Karpas-422 (cell line): ENCODE measurements at places on chromosomes 5 and 9. TPM values are rescaled to one million over a fixed set of nuclear protein-coding genes. Genes with fewer than 3 reads are reported as not detected.

GRCh38 chr9:131623655-131624330, 78.5 kb downstream of the PRRT1B start:
- no peak overlapping the region for H3K4me3 ChIP-seq
- no peak overlapping the region for H3K27ac ChIP-seq
- no peaks in the 10 kb centered on the region for H3K27me3 ChIP-seq
- peaks cover 5% of the 10 kb centered on the region; the same call in 1 of the 2 replicates for H3K4me1 ChIP-seq
- DNase-seq = no peak

- H3K4me3 ChIP-seq = no peak overlapping the region
- no peaks in the 10 kb centered on the region for H3K27me3 ChIP-seq
- H3K36me3 ChIP-seq = peaks cover 66% of the 10 kb centered on the region
- H3K27ac ChIP-seq = no peak overlapping the region
- DNase-seq = no peak
- H3K4me1 ChIP-seq = no peaks in the 10 kb centered on the region; the same call in 1 of the 2 replicates
Measured at GRCh38 chr5:32249668-32250067, 63.1 kb downstream of the MTMR12 start.

DNA sequence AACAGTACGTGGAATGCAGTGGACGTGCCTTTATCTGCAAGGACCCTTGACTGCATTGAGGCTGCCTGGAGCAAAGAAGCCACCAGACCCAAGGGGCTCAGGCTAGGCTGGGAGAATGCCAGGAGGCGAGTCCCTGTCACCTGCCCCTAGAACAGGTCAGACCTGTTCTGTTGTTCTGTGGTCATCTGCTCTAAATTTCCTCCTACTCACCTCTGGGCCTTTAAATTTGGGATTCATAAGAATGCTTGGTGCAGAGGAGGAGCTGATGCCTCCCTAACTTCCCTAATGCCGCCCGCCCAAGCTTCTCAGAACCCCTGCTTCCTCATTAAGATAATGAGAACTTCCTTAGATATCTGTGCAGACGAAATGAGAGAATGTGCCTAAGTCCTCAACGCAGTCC, 32.0 kb downstream of the DAPK1 start:
- H3K27ac ChIP-seq = no peak overlapping the region
- no peaks in the 10 kb centered on the region for H3K4me1 ChIP-seq
- H3K27me3 ChIP-seq = no peaks in the 10 kb centered on the region
- no peak for DNase-seq
- H3K36me3 ChIP-seq = no peaks in the 10 kb centered on the region
- no peak overlapping the region for H3K4me3 ChIP-seq

GRCh38 chr5:73743161-73743560, 117.2 kb downstream of the ARHGEF28 start:
- no peaks in the 10 kb centered on the region for H3K4me1 ChIP-seq
- H3K4me3 ChIP-seq = no peak overlapping the region
- no peaks in the 10 kb centered on the region for H3K27me3 ChIP-seq

GRCh38 chr5:72752909-72753308, 63.6 kb upstream of the TNPO1 start:
- no peaks in the 10 kb centered on the region for H3K4me1 ChIP-seq
- no peaks in the 10 kb centered on the region for H3K27me3 ChIP-seq
- H3K27ac ChIP-seq = no peak overlapping the region
- no peak overlapping the region for H3K4me3 ChIP-seq
- DNase-seq = peak; percentile 24

GRCh38 chr5:80917631-80918030, 42.5 kb upstream of the RASGRF2 start:
- peaks cover 8% of the 10 kb centered on the region for H3K4me1 ChIP-seq
- H3K27me3 ChIP-seq = no peaks in the 10 kb centered on the region
- no peak overlapping the region for H3K27ac ChIP-seq
- H3K36me3 ChIP-seq = no peaks in the 10 kb centered on the region
- DNase-seq = no peak
- no peak overlapping the region for H3K4me3 ChIP-seq

DNA sequence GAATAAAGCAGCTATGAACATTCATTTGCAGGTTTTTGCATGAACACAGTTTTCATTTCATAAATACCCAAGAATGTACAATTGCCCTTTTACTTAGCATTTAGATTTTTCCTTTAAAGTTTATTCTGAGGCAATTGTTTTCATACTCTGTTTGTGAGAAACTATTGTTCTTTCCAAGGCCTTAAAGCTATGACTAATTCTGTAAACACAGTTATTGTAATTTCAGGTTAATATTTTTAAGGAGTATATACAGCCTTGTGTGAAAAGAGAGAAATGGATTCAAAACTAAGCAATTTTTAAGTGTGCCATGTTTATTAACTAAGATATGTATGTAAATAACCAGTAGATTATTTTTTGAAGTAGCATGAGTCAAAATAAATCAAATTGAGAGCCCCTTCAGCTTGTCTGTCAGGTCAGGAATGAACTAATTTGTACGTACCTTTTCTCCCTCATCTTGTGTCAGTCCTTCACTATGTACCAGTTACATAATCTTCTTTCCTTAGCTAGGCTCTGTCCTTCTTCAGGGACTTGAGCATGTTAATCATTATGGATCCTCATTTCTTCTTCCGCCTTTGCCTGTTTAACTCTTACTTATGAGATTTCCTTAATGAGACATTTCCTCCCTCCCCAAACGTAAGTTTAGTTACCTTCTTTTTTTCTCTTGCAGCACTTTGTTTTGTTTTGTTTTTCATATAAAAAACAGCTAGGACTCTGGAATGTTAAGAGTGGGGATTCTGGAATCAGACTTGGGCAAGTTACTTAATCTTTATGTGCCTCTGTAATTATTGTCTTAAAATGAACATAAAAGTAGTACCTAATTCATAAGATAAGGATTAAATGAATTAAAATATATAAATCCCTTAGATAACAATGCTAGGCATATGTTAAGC, 63.6 kb downstream of the NIPBL start:
- H3K27me3 ChIP-seq = no peaks in the 10 kb centered on the region
- no peaks in the 10 kb centered on the region for H3K36me3 ChIP-seq
- peaks cover 4% of the 10 kb centered on the region for H3K4me1 ChIP-seq

- no peak overlapping the region for H3K27ac ChIP-seq
- H3K27me3 ChIP-seq = no peaks in the 10 kb centered on the region
- H3K4me3 ChIP-seq = no peak overlapping the region
- no peaks in the 10 kb centered on the region for H3K36me3 ChIP-seq
Measured at GRCh38 chr9:73583576-73583975, 431.9 kb downstream of the ANXA1 start.

DNA sequence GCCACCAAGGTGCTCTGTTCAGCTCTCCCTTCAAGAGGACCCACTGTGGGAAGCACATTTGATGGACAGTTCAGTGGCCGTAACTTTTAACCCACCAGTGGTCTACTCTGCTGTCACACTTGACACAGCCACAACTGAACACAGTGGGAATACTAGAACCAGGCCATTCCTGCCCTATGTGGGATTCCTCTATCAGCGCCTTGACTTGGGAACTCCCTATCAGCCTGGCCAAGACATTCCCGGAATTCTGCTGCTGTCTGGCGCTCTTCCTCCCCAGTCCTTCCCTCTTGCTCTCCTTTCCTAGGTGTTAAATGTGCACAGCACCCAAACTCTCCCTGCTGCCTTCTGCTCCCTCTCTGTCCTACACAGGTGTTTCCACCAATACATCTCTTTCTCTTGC, 23.1 kb upstream of the SH3PXD2B start:
- no peaks in the 10 kb centered on the region for H3K27me3 ChIP-seq
- no peaks in the 10 kb centered on the region for H3K36me3 ChIP-seq
- H3K4me1 ChIP-seq = no peaks in the 10 kb centered on the region
- H3K4me3 ChIP-seq = no peak overlapping the region

- H3K27ac ChIP-seq = no peak overlapping the region
- H3K4me1 ChIP-seq = no peaks in the 10 kb centered on the region
- no peaks in the 10 kb centered on the region for H3K27me3 ChIP-seq
- no peak overlapping the region for H3K4me3 ChIP-seq
- no peaks in the 10 kb centered on the region for H3K36me3 ChIP-seq
Measured at GRCh38 chr9:93686127-93686879, 109.9 kb downstream of the PHF2 start.

DNA sequence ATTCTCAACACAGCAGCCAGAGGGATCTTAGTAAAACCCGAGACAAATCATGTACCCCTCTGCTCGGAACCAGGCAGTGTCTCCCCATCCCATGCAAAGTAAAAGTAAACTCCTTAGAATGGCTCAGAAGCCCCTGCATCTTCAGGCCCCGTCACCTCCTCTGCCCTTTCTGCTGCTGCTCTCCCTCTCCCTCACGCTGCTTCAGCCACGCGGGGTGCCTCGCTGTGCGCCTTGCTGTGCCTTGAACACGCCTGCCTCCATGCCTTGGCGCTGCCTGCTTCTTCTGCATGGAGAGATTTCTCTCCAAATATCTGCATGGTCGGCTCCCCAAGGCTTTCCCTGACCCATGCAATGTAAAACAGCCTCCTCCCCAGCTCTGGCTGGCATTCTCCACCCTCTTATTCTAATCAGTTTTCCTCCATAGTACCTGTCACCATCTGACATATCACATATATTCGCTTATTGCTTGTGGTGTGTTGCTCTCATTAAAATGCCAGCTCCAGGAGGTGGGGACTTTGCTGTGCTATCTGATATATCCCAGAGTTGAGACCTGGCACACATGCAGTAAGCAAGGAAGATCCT, 8.0 kb downstream of the GPRIN1 start:
- H3K36me3 ChIP-seq = no peaks in the 10 kb centered on the region
- H3K4me3 ChIP-seq = no peak overlapping the region
- no peak for DNase-seq
- no peaks in the 10 kb centered on the region for H3K4me1 ChIP-seq
- no peak overlapping the region for H3K27ac ChIP-seq

GRCh38 chr9:95116002-95116807, 201.3 kb downstream of the FANCC start:
- DNase-seq = no peak
- no peaks in the 10 kb centered on the region for H3K27me3 ChIP-seq
- H3K4me1 ChIP-seq = peaks cover 19% of the 10 kb centered on the region
- H3K36me3 ChIP-seq = no peaks in the 10 kb centered on the region
- H3K4me3 ChIP-seq = no peak overlapping the region

DNA sequence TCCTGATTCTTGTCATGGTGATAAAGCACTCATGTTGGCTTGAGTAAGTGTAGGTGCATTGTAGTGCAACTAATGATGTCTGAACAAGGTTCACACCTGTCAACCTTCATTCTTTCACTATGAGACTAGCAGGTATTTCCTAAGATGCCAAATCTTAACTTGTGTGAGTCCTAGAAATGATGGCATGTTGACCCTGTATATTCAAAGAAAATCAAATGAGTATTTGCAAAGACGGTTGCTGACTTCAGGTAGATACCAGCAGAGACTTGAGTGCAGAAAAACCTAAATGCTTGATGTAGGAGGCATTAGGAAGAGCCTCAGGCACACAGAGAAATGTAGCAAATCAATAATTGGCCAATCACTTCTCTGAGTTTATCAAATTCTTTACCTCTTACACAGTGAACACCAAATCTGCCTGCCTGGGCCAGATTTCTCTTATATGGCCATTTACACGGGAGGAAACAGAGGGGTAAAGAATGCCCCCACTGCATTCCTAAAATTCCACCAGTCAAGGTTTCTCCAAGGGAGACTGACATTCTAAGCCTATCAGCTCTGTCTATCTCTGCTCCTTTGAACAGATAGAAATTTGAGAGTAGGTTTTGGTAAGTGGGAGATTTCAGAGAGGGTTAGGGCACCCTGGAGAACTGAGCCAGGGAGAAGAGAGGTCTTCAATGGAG, 488.6 kb upstream of the WWC1 start:
- H3K4me3 ChIP-seq = no peak overlapping the region
- no peak overlapping the region for H3K27ac ChIP-seq
- no peak for DNase-seq
- H3K36me3 ChIP-seq = no peaks in the 10 kb centered on the region

GRCh38 chr9:117234103-117234502, 180.8 kb downstream of the ASTN2 start:
- no peaks in the 10 kb centered on the region for H3K4me1 ChIP-seq
- DNase-seq = no peak
- H3K27ac ChIP-seq = no peak overlapping the region
- no peak overlapping the region for H3K4me3 ChIP-seq

DNA sequence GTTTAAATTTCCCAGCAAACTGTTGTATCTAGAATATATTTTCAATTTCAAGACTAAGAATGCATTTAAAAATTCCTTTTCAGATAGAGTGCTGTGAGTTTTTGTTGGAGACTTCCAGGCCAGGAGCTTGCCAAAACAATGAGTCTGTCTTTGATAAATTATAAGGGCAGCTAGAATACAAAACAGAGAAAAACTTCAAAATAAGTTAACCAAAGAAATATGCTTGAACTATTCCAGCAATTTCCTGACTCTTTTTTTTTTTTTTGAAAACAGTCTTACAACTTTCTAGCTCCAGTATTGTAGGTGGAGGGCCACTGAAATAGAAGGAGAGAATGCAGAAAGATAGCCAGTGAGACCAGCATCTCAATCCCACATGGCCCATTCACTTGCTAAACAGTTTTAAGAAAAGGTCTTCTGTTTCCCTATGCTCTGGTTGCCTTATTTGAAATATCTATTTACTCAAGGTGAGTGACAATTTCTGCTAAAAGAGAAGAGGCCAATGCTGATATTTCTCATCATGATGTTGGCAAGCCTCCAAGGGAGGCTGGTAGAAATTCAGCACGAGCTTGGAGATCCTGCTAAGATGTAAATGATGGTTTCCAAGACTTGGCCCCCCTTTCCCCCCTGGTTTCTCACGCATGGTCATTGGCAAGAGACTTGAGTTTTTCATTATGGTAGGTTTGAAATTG, 103.2 kb downstream of the USP20 start:
- no peak for DNase-seq
- H3K27ac ChIP-seq = no peak overlapping the region
- peaks cover 12% of the 10 kb centered on the region for H3K36me3 ChIP-seq
- no peaks in the 10 kb centered on the region for H3K27me3 ChIP-seq
- H3K4me1 ChIP-seq = peaks cover 17% of the 10 kb centered on the region
- no peak overlapping the region for H3K4me3 ChIP-seq

DNA sequence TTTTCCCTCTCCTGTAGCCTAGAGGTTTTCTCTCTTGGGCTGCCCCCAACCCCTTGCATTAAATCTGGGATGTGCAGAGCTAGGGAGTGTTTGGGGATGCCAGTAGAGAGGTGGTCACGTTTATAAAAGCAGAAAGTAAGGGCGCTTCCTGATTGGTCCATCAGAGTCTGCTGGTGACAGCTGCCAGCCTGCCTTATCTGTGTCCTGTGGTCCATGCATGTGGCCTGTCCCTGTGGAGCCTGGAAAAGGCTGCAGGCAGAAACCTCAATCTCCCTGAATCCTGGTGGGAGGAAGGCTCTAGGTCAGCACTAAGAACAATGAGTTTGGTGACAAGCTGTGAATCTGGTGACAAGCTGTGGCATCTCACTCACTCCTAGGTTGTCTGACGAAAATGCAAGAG, 42.2 kb downstream of the ARHGEF37 start:
- peak overlapping the region; percentile 44; the same call in 1 of the 2 replicates for H3K27ac ChIP-seq
- H3K27me3 ChIP-seq = no peaks in the 10 kb centered on the region
- H3K4me3 ChIP-seq = no peak overlapping the region
- peaks cover 55% of the 10 kb centered on the region for H3K36me3 ChIP-seq
- DNase-seq = no peak

Gene ACTBL2
- total RNA-seq = not detected in 2 replicates

Gene SLC45A2
- total RNA-seq = not detected in 2 replicates

Gene NR5A1
- total RNA-seq = not detected in 2 replicates

Gene PCDHB10
- total RNA-seq = 0.11 TPM in 1 of 2 replicates, not detected in the other

Gene AQP7
- total RNA-seq = not detected in 2 replicates
